ENCODE measurements at places on chromosomes 6 and 20.

GRCh38 chr6:116412270-116412669, 41.5 kb downstream of the DSE start:
- no peak for DNase-seq

DNA sequence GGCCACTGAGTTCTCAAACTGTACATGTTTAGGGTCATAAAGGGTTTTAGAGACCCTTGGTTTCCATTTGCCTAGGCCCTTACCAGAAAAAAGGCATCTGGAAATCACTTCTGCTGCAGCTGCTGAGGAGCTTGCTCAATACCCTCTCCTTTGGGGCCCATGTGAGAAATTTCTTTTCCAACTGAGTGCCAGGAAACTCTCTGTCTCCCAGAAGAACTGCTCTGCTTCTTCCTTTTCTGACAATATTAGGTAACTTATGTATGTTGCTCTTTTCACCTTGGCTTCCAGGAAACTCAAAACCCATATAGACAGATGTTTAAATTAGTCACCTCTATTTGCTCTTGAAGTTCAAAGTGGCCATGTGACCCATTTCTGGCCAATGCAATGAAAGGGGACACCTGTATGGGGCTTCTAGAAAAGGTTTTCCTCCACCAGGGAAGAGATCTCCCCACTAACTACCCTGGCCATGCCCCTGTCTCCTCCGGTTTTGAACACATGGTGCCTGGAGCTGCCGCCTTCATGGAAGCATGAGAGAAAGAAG, 121.6 kb downstream of the PREX1 start:
- DNase-seq, result peak; percentile 39

- peak; percentile 96 for DNase-seq
These were observed 200.9 kb downstream of the EDN1 start for GRCh38 chr6:12490904-12491571.

- no peak for DNase-seq
These were observed 45.5 kb upstream of the SLC35F1 start for GRCh38 chr6:117861545-117861944.

DNA sequence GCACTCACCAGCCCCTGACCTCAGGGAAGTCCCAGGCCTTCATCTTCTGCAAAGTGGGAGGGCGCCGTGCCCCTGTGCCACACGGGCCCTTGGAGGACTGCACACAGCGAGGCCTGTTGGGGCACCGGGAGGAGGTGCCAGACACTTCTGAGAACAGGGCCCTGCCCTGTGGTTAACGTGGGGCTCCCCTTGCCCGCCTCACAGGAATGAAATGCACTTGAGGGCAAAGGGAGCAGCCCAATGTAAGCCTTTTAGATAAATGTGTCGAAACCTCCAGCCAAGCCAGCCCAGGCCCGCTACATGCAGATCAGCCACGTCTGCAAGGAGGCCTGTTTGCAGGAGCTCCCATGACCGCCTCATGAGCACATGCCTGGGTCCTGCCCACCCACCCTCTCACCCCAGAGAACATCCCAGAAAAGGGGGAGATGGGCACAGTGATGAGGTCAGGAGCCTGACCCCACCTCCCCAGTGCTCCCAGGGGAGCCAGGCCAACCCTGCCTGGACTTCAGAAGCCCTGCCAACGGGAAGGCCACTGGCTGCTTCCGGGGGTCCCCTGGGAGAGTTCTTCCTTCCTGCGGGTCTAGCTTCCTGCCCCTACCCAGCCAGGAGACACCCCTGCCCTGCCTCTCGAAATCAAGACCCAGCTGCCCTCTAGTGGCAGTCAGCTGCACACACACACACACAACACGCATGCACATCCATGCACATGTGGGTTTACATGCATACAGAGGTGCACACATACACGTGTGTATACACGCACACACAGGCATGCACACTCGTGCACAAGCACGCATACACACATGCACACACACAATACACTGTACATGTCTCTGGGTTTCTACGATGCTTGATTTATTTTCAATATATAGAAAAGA, 178.7 kb downstream of the TAF4 start:
- peak; percentile 34 for DNase-seq

DNA sequence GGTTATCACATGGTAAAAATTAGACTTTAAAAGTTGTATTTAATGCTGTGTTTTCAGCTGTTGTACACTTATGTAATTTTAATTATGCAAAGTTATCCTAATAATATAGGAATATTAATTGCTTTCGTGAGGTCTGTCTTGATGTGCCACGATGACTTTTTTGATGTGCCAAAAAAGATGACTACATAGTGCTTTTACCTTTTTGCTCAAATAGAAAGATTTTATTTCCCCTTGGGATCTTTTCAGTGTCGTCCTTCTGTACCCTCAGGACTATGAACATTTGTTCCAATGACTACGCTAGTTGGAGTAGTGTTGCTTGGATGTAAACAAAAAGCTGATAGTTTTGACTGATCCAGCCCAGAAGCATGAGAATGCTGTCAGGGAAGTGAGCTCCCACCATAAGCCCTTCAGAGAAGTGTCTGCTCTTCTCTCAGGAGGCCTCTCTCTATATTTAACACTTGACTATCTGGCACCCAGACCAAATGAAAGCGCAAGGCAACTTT, 1.2 kb upstream of the CD164 start:
- no peak for DNase-seq

GRCh38 chr6:156935000-156935399, 157.8 kb downstream of the ARID1B start:
- DNase-seq, result no peak

- no peak for DNase-seq
These were observed 276.7 kb downstream of the PLCB1 start for GRCh38 chr20:8408587-8409307.

GRCh38 chr6:149285626-149286025, 31.9 kb upstream of the TAB2 start:
- no peak for DNase-seq

GRCh38 chr6:9463311-9463710, 951.6 kb downstream of the TFAP2A start:
- DNase-seq, result no peak

DNA sequence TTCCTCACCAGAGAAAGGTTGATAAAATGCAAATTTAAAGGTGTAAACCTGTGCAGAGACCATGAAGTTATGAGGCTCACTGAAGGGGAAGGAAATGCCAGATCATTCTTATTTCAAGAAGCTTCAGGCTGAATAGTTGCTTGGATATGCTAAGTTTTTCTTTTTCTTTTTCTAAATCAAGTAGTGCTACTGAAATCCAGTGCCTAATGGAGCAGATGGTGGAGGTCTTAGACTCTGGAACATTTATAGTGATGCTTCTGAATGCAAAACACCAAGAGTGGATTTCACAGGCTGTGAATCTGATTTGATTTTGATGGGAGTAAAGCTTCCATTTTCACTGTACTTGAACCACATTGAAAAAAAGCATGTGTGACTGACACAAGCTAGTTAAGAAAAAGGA, 151.2 kb upstream of the BEND3 start:
- DNase-seq, result no peak

DNA sequence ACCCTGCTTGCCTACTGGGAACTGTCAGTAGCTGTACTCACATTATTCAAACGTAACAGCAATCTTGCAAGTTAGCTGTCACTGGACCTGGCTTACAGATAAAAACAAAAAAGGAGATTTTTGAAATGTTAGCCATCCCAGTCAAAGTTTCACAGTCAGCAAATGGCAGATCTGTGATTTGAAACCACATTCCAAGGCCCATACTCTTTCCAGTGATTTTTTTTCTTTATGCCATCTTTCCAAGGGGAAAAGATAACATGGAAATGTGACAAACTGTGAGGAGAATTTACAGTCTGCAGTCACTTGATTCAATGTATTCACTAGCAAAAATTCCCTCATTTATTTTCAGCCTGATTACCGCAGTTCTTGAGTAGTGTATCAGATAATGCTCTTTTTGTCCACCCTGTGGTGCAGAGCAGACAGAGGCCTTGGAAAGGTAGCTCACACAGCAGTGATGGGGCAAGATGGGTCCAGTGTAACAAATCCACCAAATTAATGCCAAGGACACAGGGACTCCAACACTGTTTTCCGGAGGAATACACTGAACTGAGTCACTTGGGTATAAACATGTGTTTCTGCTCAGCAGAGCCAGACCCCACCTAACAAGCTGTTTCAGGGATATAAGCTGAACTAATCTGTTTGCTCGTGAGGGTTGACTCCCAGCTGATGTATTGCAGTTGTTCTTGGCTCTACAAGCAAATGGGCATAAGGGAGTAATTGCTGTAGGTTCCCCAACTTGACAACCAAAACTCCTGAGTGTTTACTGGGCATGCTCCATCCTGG, 49.9 kb upstream of the ADGRF1 start:
- DNase-seq, result no peak

DNA sequence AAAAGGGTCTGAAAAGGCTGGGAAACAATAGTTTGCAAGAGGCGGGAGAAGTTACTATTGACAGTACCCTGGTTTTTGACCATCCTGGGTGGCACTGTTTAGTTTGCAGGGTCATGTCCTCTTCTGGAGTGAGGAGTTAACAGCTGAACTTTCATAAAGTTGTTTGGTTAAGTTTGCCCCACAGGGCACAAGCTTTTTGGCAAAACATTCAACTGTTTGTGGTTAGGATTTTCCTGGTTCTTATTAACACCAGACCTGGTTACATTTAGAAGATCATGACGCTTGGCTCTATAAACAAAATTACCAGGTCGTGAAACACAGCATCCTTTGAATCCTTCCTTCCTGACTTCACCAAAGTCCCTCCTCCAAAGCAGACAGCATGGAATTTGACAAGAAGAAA, 106.1 kb downstream of the RIN2 start:
- peak; percentile 36 for DNase-seq

DNA sequence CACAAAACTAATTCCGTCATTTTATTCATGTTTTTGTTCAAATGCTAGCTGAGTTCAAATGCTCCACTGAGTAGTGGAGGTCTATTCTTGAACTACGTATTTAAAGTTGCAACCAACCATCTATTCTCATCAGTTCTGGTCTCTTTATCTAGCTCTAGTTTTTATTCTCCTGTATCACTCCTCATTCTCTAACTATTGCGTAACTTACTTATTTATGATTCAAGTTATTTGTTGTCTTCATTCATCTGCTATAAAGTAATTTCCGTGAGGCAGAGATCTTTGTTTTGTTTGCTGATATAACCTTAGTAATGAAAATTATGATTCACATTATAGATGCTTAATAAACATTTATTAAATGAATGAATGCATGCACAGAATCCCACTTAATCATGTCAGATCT, 221.6 kb upstream of the ASCC3 start:
- DNase-seq, result no peak

DNA sequence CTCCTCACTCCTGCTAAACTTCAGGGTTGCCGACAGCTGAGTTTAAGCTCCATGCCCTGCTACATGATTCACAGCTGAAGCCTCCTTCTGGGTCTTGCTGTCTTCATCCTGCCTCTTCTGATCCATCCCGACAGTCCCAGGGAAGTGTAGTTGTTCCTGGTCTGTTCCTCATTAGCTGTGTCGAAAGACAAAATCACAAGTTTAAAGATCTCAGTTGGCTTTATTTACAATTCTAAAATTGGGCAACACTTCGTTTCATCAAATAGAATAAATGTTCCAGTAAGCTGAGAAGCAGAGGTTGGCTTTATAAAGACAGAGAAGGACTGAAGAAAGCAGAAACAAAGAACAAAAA, 4.1 kb upstream of the SLC2A10 start:
- DNase-seq, result peak; percentile 82

- no peak for DNase-seq
These were observed 42.6 kb downstream of the UBE2V1 start for GRCh38 chr20:50070361-50070760.

GRCh38 chr6:167907837-167908681, 81.3 kb downstream of the AFDN start:
- DNase-seq, result peak; percentile 35

DNA sequence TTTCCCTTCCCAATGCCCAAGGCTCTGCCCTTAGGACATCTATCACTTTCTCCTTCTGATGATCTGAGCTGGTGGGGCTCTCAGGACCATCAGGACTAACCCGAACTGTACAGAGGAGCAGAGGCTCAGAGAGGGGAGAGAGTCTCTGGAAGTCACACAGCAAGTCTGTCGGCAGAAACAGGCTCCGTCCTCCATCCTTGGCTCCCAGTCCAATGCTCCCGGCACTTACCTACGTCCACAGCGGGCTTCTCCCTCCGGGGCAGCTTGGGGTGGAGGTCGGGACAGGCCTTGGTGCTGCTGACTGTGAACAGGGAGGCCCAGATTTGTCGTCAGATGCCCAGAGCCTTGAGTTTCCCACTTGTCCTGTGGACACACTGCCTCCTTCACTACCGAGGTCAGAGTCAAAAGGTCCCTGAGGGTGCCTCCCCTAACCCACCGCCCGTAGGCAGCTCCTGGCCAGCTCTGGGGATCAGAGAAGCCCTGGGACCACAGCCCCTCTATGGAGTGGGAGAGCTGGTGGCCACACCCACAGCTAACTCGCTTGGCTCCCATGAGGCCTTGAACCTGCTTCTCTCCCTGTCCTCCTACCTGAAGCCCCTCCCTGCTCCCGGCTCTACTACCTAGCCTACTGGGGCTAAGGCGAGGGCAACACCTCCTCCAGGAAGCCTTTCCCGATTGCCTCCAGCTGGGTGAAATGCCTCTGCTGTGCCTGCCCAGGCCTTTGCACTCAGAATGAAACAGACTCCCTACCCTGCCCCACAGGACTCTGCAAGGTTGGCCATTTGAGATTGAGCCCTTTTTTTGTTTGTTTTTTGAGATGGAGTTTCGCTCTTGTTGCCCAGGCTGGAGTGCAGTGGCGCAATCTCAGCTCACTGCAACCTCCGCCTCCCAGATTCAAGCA, 22.6 kb downstream of the VSTM2L start:
- no peak for DNase-seq

DNA sequence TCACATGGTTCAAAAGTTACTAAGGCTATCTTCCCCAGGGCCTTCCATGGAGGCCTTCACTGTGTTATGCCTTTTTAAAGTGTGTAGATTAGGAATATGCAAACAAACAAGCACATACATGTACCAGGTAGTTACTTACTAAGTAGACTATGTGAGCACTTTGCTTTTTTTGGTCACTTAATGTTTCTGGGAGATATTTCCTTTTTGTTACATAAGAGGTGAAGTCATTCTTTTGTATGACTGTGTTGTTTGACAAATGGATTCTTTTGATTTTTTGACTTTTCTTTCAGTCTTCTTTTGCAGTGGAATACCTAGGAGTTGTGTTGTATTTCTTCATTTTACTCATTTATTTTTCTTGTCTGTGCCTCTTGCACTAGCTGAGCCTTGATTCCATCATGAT, 39.6 kb upstream of the BCAS1 start:
- no peak for DNase-seq

GRCh38 chr20:64224351-64225170, 31.0 kb upstream of the PCMTD2 start:
- peak; percentile 92 for DNase-seq

DNA sequence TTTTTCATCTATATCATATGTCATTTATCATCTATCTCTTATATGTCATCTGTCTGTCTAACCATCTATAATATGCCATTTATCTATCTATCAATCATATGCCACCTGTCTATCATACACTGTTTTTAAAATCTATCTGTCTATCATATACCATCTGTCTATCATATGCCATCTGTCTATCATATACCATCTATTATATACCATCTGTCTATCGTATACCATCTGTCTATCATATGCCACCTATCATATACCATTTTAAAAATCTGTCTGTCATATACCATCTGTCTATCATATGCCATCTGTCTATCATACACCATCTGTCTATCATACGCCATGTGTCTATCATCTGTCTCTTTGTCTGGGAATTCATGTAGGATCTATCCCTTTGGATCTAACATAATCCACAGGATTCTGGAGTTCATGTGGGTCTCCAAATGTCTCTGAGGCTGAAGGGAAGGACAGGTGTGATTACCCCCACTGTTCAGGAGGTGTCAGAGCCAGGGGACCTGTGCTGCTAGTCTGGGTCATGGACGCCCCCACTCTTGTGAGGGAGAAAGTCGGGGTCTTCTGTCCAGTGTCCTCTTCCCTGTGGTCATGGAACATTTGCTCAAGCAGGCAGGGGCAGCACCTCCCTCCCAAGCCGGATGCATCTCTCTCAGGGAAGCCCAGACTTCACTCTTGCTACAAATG, 36.9 kb upstream of the FRMD1 start:
- no peak for DNase-seq
